Pancreas (tissue), 10 donors: ENCODE measurements at places on chromosomes 11 and 22. TPM values are rescaled to one million over a fixed set of nuclear protein-coding genes. Genes with fewer than 3 reads are reported as not detected.

Gene GPR137
- 18.5 TPM for polyA plus RNA-seq

Gene HDHD5
- 22.4 TPM for polyA plus RNA-seq

Gene ADAMTS8
- polyA plus RNA-seq = 0.42 TPM

Gene FAM227A
- polyA plus RNA-seq = 0.77 TPM

Gene SLC16A8
- polyA plus RNA-seq = 0.05 TPM

Gene PRRG4
- 1.3 TPM for polyA plus RNA-seq

Gene HTR3A
- 0.16 TPM for polyA plus RNA-seq

Gene ABCC8
- 917 TPM for polyA plus RNA-seq

Gene PHETA2
- polyA plus RNA-seq = 10.1 TPM

Gene HEPHL1
- not detected for polyA plus RNA-seq

Gene FREY1
- 0.12 TPM for polyA plus RNA-seq

Gene TTLL8
- polyA plus RNA-seq = not detected

Gene CCDC179
- not detected for polyA plus RNA-seq

Gene TCN1
- polyA plus RNA-seq = 0.80 TPM

Gene TRMU
- 58.0 TPM for polyA plus RNA-seq

Gene HMOX1
- 5.2 TPM for polyA plus RNA-seq

Gene BUD13
- polyA plus RNA-seq = 10.0 TPM

Gene RHBDD3
- 38.2 TPM for polyA plus RNA-seq

Gene ANO1
- 1.5 TPM for polyA plus RNA-seq

Gene C22orf42
- polyA plus RNA-seq = 9.2 TPM

Gene OR5M3
- not detected for polyA plus RNA-seq

Gene TRIM49D2
- polyA plus RNA-seq = not detected

Gene CSRP3
- 0.19 TPM for polyA plus RNA-seq

Gene LRRC56
- 7.3 TPM for polyA plus RNA-seq

Gene YAP1
- 8.7 TPM for polyA plus RNA-seq

Gene GSTT2B
- polyA plus RNA-seq = 59.8 TPM

Gene RFPL3
- not detected for polyA plus RNA-seq

Gene NAV2
- polyA plus RNA-seq = 5.8 TPM

Gene CENATAC
- polyA plus RNA-seq = 86.2 TPM

Gene CCDC81
- 0.77 TPM for polyA plus RNA-seq
